ENCODE measurements at places on chromosomes 4 and X.

GRCh38 chrX:71098302-71098701, 2.7 kb downstream of the FOXO4 start:
- DNase-seq: peak; percentile 27

- DNase-seq: peak; percentile 96
Observed at GRCh38 chr4:38730830-38731646, 51.8 kb downstream of the TLR10 start.

DNA sequence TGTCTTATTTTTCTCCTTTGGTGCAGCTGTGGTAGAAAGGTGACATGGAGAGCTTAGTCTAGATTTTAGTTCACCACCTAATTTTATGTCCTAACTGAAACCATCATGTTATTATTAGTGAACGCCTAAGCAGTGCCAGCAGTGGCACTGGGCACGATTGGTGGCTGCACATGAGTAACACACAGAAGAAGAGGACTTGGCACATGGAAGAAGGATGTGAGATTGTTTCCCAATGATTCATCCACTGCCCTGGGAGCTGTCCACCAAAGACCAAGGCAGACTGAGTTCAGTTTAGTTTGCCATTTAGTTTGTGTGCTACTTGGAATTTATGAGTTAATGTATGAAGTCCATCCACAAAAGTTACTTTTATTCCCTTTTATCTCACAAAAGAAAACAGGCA, 68.1 kb upstream of the NAP1L5 start:
- DNase-seq: peak; percentile 75

DNA sequence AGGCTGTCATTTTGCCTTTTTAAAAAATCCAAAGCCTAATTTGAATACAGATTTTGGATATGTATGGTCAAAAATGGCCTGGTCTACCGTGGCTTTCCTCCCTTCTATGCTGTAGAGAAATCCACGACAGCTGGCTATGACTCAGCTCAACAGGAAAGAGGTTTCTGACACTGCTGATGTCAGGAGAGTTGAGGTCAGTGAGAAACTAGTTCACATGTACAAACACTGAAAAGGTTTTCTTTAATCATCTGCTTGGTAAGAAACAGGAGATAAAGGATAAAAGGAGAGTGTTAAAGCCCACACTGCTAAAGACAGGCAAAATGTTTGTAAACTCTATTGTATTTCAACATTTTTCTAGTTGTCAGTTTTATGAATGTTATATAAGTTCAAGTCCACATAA, 113.9 kb downstream of the NYX start:
- DNase-seq: peak; percentile 71

GRCh38 chrX:138908577-138908976, 197.1 kb upstream of the FGF13 start:
- DNase-seq: no peak

DNA sequence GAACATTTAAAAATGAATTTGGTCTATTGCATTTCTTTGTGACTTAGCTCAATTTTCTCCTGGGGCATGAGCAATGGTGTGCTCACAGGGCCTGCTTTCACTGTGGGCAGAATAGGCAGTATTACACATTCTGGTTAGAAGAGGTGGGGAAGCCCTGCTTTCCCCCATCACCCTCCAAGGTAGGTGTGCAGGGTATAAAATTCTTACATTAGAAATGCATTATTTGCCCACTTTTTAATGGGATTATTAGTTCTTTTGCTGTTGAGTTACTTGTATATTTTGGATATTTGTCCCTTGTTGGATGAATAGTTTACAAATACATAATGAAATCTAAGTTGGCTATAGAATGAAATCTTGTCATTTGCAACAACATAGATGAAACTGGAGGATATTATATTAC, 8.3 kb upstream of the STBD1 start:
- no peak for DNase-seq

DNA sequence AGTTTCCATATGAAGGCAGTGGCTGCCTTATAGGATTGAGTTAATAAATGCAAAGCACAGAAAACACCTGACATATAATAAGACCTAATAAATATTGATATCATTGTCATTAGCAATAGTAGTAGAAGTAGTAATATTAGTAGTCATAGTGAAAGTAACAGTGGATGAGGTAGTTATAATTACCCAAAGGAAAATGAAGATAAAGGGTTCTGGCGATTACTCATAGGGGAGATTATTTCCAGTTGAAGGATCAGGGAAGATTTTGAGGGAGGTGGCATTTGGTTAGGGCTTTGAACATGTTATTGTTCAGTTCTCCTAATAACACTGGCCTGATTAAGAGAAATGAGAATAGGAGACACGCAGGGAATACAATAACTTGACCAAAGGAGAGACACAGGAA, 131.9 kb upstream of the GPRIN3 start:
- no peak for DNase-seq

- DNase-seq: no peak
Observed at GRCh38 chrX:10193587-10193986, 36.8 kb downstream of the CLCN4 start.

Data from fibroblast of skin of right quadriceps (primary cell).